ENCODE measurements at places on chromosomes 11 and 22. TPM values are rescaled to one million over a fixed set of nuclear protein-coding genes. Genes with fewer than 3 reads are reported as not detected.

GRCh38 chr11:16239141-16240105 lies 116.9 kb downstream of the SOX6 start:
- DNase-seq: no peak
- H3K27me3 ChIP-seq: no peaks in the 10 kb centered on the region
- H3K4me1 ChIP-seq: no peaks in the 10 kb centered on the region
- no peak overlapping the region for H3K27ac ChIP-seq

PTPRCAP gene
- polyA plus RNA-seq: 970 TPM

TIMM10 gene
- polyA plus RNA-seq: 52.1 TPM

DNA sequence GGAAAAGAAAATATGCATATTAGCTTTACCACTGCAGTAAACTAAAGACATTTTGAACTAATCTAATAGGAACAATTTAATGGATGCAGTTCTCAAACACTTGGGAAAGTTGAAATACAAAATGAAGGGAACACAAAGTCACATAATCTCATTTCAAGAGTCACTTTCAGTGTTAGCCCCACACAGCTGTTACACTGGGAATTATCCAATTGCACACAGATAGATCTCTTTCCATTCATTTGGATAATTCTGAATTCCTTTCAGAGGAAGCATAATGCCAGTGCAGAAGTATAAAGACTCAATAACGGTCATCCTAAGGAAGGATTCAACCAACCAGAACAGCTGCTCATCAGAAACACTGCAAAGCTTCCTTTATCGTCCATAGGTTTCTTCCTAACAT lies 173.3 kb downstream of the GRIA4 start:
- H3K4me3 ChIP-seq: no peak overlapping the region
- no peak for DNase-seq
- no peaks in the 10 kb centered on the region for H3K4me1 ChIP-seq
- no peak overlapping the region for H3K27ac ChIP-seq
- no peaks in the 10 kb centered on the region for H3K27me3 ChIP-seq
